Activated CD4-positive, alpha-beta memory T cell treated with anti-CD3 and anti-CD28 coated beads for 36 hours (primary cell): ENCODE measurements at places on chromosomes 4 and X. TPM values are rescaled to one million over a fixed set of nuclear protein-coding genes. Genes with fewer than 3 reads are reported as not detected.

Gene SFRP2
- not detected for total RNA-seq

Gene C4orf51
- not detected for total RNA-seq

DNA sequence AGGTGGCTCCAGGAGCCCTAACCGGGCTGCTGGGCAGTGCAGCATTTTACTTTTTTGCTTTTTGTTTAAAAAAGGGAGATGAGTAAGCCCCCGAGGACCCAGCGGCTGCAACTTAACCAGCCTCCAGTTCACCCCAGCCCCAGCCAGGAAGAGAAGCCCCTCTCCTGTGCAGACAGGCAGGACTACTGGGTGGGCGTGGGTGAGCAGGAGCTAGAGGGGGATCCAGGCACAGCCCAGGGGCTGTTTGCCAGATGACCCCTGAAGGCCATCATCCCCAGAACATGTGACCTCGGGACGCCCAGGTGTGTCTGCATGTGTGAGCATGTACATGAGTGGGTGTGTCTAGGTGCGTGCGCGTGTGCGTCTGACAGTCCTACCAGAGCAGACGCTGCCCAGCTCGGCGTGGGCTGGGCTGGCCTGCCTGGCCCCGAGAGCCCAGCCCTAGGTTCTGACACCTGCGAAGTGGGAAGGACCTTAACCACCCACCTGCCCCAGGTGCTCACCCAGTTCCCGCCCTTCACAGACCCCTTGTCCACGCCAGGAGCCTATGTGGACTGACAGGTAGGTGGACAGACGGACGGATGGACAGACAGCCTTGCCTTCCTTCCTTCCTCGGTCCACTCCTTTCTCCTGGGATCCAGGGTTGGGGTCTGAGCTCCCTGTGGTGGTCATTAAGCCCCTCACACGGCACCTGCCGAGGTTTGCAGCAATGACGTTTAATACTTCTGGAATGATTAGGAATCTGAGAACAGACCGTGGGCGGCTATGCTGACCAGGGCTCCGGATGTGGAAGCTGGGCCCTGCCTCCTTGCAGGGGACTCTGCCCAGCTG lies 7.8 kb upstream of the HAUS3 start:
- no peak overlapping the region for H3K27ac ChIP-seq
- H3K36me3 ChIP-seq = peaks cover 1% of the 10 kb centered on the region
- no peaks in the 10 kb centered on the region for H3K27me3 ChIP-seq

GRCh38 chr4:1403591-1404572 lies 2.4 kb downstream of the NKX1-1 start:
- DNase-seq = no peak
- H3K4me1 ChIP-seq = peaks cover 2% of the 10 kb centered on the region
- H3K27me3 ChIP-seq = peaks cover 46% of the 10 kb centered on the region
- H3K4me3 ChIP-seq = no peak overlapping the region

GRCh38 chr4:42594888-42595287 lies 62.0 kb downstream of the ATP8A1 start:
- H3K4me1 ChIP-seq = no peaks in the 10 kb centered on the region
- H3K36me3 ChIP-seq = peaks cover 9% of the 10 kb centered on the region
- no peak overlapping the region for H3K4me3 ChIP-seq
- no peak for DNase-seq
- no peak overlapping the region for H3K27ac ChIP-seq

- H3K36me3 ChIP-seq = no peaks in the 10 kb centered on the region
- no peak for DNase-seq
- no peaks in the 10 kb centered on the region for H3K27me3 ChIP-seq
Measured at GRCh38 chr4:88908521-88908920, 148.5 kb downstream of the FAM13A start.

Gene GAGE12F
- total RNA-seq = not detected

DNA sequence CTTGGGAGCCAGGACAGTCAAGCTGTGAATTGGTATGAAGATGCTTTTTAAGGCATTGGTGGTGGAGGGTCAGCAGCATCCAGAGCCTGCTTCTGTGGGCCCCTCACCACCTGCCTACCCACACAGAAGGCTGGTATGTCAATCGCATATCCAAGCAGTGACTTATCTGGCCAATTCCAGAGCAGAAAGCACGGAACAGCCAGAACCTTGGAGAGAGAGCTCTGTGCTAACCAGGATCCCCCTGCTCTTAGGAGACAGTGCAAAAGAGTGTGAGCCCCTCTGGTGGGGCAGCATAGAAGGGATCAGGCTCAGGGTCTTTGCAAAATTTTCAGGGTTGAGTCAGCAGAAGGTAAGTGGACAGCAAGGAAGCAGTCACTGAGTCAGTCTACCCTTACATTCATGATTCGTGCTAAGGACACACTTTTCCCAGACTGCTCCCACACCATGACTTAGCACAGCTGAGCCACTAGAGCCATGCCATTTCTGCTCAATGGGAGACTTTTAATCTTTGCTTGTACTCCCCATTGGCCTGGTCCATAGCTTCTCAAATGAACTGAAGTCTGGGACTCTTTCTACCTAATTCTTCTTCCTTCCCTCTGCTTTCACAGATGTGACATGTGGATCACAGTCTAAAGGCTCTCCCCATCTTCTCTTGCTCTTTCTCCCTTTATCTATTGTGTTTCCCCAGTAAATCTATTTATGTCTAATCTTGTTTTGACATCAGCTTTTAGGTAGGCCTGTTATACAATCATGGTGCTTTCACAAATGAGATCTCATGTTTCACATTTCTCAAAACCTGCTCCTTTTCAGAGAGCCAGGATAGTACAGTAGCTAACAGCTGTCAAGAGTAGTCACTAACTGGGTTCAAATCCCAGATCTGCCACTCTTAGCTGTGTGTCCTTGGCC lies 20.0 kb downstream of the MORF4L2 start:
- peaks cover 5% of the 10 kb centered on the region for H3K4me1 ChIP-seq
- no peak overlapping the region for H3K4me3 ChIP-seq
- H3K27me3 ChIP-seq = peaks cover 10% of the 10 kb centered on the region
- H3K27ac ChIP-seq = no peak overlapping the region

DNA sequence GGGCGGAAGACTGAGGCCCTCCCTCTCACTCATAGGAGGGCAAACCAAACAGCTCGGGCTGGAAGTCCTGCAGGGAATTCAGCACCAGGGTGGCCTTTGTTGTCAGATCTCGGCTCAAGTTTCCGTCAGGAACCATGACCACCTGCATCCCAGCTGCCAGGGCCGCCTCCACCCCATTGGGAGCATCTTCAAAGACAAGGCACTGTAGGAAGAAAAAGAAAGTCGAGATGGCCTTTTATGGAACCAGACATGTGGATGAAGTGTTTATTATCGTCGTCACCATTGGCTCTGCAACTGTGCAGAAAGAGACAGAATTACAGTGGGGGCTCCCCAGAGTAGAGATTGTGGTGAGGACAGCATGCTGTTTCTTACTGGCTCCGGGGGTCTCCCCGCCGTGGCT lies 97.2 kb upstream of the STS start:
- no peaks in the 10 kb centered on the region for H3K27me3 ChIP-seq
- no peak overlapping the region for H3K27ac ChIP-seq
- peaks cover 16% of the 10 kb centered on the region for H3K36me3 ChIP-seq

GRCh38 chr4:137979938-137980337 lies 262.2 kb downstream of the SLC7A11 start:
- no peaks in the 10 kb centered on the region for H3K36me3 ChIP-seq
- H3K4me1 ChIP-seq = no peaks in the 10 kb centered on the region
- no peak overlapping the region for H3K4me3 ChIP-seq
- H3K27ac ChIP-seq = no peak overlapping the region

GRCh38 chr4:82969414-82969813 lies 41.2 kb downstream of the LIN54 start:
- H3K27me3 ChIP-seq = no peaks in the 10 kb centered on the region
- no peak overlapping the region for H3K4me3 ChIP-seq
- peaks cover 43% of the 10 kb centered on the region for H3K36me3 ChIP-seq
- DNase-seq = no peak

GRCh38 chrX:154815274-154815818 lies 10.1 kb upstream of the MPP1 start:
- no peak overlapping the region for H3K27ac ChIP-seq
- no peaks in the 10 kb centered on the region for H3K4me1 ChIP-seq
- DNase-seq = no peak
- no peaks in the 10 kb centered on the region for H3K36me3 ChIP-seq
- H3K27me3 ChIP-seq = peaks cover 5% of the 10 kb centered on the region
- H3K4me3 ChIP-seq = no peak overlapping the region

- no peak overlapping the region for H3K27ac ChIP-seq
- no peaks in the 10 kb centered on the region for H3K36me3 ChIP-seq
- H3K27me3 ChIP-seq = peaks cover 5% of the 10 kb centered on the region
- peaks cover 4% of the 10 kb centered on the region for H3K4me1 ChIP-seq
- DNase-seq = no peak
- H3K4me3 ChIP-seq = no peak overlapping the region
Measured at GRCh38 chr4:16293210-16293838, 67.1 kb upstream of the TAPT1 start.

Gene CXCL1
- total RNA-seq = not detected

Gene MXD4
- total RNA-seq = 3.6 TPM

DNA sequence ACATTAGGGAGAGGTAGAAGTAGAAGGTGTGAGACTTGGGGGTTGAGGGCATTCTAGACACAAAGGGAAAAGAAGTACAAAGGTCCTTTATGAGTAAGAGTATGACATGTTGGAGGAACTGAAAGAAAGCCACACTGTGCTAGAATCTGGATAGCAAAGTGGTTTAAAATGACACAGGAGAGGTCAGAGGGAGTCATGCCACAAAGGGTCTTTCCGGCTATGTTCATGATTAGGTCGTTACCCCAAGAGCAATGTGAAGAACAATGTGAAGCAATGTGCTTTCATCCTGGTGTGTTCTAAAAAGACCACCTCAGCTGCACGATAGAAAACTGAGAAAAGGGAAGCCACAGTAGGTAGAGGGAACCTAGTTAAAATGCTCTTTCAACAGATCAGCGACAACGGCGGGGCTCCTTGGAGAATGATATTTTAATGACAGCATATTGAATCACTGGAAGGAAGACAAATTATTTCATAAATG lies 29.2 kb downstream of the SMIM14 start:
- H3K27me3 ChIP-seq = no peaks in the 10 kb centered on the region
- DNase-seq = no peak
- H3K27ac ChIP-seq = no peak overlapping the region

DNA sequence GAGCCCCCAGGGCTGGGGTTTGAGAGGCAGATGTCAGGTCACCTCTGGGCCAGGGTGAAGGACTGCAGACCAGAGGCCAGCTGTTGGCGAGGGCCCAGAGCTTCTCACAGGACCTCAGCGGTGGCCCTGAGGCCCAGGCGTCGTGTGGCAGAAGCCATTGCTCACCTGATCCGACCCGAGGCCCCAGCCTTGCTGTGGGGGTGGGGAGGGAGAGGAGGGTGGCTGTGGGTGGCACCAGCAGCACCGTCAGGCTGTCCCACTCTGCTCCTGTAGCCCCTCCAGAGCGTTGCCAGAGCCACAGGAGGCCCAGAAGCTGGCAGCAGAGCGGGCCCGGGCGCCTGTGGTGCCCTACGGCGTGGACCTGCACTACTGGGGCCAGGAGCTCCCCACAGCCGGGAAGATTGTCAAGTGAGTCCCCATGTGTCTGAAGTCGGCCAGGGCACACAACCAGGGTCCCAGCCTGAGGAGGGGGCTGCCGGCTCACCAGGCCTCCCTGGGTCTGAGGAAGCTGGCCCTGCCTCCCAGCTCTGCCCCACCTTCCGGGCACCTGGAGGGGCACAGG lies 28.8 kb downstream of the UVSSA start:
- peaks cover 13% of the 10 kb centered on the region for H3K36me3 ChIP-seq
- H3K4me3 ChIP-seq = no peak overlapping the region
- DNase-seq = no peak
- no peaks in the 10 kb centered on the region for H3K27me3 ChIP-seq
- H3K27ac ChIP-seq = no peak overlapping the region
- H3K4me1 ChIP-seq = no peaks in the 10 kb centered on the region

GRCh38 chr4:165016971-165017370 lies 14.8 kb upstream of the TRIM60 start:
- H3K36me3 ChIP-seq = no peaks in the 10 kb centered on the region
- no peak for DNase-seq
- H3K27ac ChIP-seq = no peak overlapping the region
- H3K4me1 ChIP-seq = no peaks in the 10 kb centered on the region
- peaks cover 6% of the 10 kb centered on the region for H3K27me3 ChIP-seq

GRCh38 chr4:181807771-181808170 lies 435.4 kb upstream of the TENM3 start:
- H3K4me3 ChIP-seq = no peak overlapping the region
- no peaks in the 10 kb centered on the region for H3K4me1 ChIP-seq
- no peak overlapping the region for H3K27ac ChIP-seq
- no peaks in the 10 kb centered on the region for H3K36me3 ChIP-seq
- no peak for DNase-seq

DNA sequence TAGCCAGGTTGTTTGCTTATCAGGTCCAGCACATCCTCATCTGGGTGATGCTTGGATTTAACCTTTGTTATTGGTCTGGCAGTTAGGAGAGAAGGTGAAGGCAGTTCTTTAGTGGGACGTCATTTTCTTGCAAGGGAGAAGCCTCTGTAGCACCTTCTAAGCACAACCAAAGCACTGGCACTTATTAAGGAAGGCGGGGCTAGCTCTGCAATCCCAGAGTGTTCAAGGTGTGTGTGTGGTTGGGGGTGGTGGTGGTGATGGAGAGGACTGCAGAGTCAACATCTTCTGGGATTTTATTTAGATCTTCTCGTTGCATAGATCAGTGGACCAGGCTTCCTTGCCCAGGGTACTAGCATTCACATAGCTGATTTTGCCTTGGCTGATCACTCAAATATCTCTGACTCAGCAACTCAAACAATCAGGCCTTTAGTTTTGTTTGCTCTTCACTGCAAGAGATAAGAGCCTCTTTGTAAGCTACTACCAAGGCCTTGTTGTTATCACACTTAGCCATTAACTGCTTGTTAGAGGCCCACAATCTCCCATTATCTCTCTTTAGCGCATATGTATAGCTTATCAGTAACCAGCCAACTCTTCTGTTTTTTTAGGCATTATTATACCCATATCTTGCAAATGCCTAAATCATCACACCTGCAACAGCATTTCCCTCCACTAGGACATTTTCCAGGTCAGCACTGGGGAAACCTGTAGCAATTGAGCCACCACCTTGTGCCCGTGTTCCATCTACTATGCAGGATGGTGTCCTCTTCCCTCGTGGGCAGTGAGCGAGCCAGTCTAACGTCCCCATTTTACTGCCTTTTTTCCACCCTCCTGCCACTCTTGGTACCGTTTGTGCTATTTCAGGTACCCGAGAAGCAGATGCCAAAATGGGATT lies 36.5 kb upstream of the LINC00632 start:
- peaks cover 2% of the 10 kb centered on the region for H3K27me3 ChIP-seq
- H3K4me3 ChIP-seq = no peak overlapping the region
- H3K36me3 ChIP-seq = no peaks in the 10 kb centered on the region
- DNase-seq = no peak
- no peaks in the 10 kb centered on the region for H3K4me1 ChIP-seq

DNA sequence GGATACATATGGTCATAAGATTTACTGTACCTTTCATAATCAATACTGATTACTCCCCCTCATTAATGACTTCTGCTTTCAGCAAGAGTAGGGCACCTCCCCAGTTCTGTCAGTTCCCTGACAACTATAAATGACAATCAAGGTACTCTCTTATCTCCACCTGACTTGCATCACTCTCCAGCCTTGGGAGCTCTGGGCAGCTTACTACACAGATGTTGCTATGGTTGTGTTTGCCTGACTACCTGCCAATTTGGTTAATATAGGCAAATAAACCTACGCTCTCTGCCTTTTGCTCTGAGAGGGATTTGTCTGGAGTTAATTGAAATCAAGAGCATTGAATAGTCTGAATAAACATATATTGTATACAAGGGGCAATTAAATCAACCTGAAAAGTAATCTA lies 22.8 kb upstream of the MAP7D3 start:
- H3K27ac ChIP-seq = no peak overlapping the region
- DNase-seq = no peak
- no peak overlapping the region for H3K4me3 ChIP-seq
- no peaks in the 10 kb centered on the region for H3K36me3 ChIP-seq
- no peaks in the 10 kb centered on the region for H3K27me3 ChIP-seq
- peaks cover 2% of the 10 kb centered on the region for H3K4me1 ChIP-seq

- no peaks in the 10 kb centered on the region for H3K36me3 ChIP-seq
- no peak overlapping the region for H3K27ac ChIP-seq
- DNase-seq = no peak
- no peaks in the 10 kb centered on the region for H3K27me3 ChIP-seq
Measured at GRCh38 chr4:172202480-172203076, 389.4 kb downstream of the GALNTL6 start.
